ENCODE measurements at places on chromosomes 5 and 9.

DNA sequence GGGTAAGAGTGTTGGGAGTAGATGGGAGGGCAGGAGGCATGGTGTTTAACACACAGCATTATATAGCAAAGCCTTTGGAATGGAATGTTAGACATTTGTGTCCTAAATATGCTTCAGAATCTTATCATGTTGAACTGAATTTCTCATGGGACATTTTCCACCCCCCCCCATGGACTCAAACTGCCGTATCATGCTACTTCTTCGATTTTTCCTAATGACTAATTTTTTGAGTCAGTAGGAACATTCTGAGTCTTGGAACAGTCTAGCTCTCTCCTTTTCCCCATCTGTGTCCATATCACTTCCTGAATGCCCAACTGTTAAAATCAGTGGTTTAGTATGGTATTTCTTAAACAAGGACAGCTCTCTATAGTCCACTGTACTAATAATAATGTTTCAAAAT lies 380.6 kb downstream of the TLE4 start:
- DNase-seq = peak; percentile 62

DNA sequence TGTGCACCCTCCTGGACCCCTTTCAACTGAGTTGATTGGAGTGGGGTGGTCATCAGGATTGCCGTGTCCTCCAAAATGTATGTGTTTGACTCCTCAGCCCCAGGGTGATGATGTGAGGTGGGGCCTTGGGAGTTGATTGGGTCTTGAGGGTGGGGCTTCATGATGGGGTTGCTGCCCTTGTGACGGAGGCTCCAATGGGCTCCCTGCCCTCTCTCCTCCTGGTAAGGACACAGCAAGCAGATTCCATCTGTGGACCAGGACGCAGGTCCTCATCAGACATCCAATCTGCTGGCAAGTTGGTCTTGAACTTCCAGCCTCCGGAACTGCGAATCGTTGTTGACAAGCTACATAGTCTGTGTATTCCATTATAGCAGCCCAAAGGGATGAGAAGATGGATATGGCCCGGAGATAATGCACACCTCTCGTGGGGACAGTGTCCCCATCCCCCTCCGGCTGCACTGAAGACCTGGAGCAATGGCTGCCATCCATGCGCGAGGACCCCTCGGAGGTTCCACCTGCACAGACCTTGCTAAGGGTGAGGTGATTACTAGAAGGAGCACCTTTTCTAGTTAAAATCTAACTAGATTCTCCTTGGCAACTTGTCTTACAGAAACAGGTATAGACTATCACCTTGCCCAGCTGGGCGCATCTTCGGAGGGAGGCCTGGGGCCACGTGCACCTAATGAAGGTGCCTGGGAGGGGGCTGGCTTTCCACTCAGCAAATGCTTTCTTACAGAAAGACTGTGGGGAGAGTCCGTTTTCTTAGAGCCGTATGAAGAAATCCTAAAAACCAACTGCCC lies 75.7 kb upstream of the IRX4 start:
- DNase-seq = no peak

DNA sequence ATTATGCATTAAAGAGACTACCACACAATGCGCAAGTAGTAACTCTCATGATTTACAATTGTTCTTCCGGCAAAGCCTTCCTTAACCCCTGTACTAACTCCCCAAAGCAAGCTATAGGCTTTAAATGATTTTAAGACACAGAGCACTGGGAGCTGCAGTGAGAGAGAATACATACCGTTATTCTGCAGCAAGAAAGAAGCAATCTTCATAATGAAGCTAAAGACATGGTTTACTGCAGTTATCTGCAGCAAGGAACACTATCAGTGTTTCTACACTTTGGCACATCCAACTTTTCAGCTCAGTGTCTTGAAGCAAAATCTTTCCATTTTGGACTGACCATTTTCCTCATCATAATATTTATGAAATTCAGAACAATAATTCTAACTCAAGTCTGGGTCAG lies 61.0 kb downstream of the ZFR start:
- no peak for DNase-seq

DNA sequence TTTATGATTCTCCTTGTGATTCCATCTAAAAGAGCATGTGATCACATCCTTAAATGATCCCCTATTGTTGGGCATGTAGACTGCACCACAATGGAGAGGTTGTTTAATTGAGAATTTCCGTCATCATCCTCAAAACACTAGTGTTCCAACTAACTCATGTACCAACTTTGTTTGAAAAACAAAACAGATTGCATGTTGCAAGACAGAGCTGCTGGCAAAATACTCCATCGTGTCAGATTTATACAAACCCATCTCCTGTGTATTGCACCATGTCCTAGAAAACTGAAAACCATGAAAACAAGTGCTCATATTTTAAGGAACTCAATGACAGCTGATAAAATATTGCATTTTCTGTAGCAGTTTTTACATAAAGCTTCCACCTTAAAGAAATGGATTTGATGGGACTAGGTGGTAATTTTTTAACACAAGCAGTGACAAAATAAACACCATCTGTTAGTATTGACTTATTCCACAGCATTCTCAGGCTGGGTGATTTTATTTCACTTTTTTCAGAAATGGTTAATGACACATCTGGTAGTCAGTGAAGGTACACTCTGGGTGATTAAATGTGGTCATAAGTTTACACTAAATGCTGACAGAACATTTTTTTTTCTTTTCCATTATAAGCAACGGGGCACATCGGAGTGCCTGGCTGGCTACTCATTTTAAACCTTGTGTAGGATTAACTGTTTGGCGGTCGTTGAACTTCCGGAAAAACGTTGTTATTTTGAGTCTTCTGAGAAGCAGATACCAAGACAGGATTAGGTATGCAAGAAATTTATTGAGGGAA lies 602.9 kb upstream of the WWC1 start:
- peak; percentile 13 for DNase-seq

DNA sequence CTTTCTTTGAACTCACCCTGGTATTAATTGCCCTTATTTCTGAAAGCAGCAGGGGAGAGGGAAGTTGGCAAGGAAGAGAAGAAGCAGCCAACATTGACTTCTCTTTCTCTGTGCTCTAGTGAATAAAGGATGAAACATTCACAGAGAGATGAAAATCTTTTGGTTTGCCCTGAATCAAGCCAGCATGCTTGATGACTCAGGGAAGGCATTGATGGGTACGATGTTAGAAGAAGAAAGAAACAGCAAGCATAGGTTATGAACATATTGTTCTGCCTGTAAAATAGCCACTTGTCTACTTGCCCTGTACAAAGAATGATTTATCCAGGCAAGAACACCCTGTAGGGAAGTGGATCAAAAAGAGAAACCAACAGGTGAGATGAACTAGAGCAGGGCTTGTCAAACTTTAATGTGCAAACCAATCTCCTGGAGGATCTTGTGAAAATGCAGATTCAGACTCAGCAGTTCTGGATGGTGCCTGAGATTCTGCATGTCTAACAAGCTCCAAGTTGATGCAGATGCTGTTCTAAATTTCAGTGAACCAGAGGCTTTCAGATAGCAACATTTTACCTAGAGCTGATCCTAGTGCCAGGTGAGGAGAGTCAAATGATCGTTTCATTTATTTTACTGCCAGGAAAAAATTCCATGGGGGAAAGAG lies 586.6 kb upstream of the TLE4 start:
- DNase-seq = no peak

GRCh38 chr5:124034963-124035362 lies 523.0 kb downstream of the CSNK1G3 start:
- no peak for DNase-seq

DNA sequence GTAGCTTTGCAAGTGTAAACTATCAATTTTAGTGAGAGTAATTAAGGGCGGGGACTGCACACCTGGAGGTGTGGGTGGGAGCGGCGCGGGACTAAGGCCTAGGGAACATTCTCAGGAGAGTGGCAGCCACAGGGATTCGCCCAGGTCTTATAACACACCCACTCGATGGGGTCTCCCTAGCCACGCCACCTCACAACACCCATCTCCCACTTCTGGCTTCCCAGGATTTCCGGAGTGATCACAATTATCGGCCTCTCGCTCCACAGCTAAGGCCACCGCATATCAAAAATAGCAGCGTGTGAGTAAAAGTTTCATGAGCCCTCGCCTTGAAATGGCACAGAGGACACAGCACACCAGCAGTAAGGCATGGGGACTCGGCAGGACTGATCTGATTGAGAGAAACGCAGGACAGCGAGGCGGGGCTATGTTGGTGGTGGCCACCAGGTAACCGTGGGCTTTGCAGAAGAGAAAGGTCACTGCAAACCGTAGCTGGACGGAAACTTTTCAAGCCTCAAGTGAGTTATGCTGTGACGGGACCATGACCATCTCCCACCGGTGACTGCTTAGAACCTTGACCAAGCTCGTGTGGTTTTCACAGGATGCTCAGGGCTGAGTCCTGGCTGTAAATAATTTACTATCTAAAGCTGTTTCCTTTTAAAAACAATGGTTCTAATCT lies 1.1 kb upstream of the LPAR1 start:
- no peak for DNase-seq

- DNase-seq = no peak
Observed at GRCh38 chr5:151215546-151215880, 8.4 kb downstream of the CCDC69 start.

GRCh38 chr5:94057217-94057616 lies 315.8 kb upstream of the POU5F2 start:
- DNase-seq = no peak

DNA sequence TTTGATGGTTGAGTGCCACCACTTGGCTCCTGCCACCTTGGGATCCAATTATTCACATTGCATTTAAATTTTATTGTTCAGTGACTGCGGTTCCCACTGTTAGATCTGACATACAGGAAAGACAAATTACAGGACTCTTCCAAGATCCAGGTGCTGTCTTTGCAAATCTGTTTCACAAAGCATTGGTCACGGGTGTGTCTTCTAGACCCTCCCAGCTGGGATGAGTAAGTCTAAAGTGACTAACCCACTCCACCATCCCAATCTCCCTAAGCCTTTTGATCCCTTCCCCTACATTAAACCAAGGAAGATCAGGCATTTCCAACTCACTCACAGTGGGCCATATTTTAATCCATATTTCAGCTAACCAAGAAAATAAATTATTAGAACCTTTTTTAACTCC lies 1016.3 kb upstream of the CTNND2 start:
- DNase-seq = no peak

- DNase-seq = no peak
Observed at GRCh38 chr5:72426019-72426418, 81.2 kb downstream of the ZNF366 start.

DNA sequence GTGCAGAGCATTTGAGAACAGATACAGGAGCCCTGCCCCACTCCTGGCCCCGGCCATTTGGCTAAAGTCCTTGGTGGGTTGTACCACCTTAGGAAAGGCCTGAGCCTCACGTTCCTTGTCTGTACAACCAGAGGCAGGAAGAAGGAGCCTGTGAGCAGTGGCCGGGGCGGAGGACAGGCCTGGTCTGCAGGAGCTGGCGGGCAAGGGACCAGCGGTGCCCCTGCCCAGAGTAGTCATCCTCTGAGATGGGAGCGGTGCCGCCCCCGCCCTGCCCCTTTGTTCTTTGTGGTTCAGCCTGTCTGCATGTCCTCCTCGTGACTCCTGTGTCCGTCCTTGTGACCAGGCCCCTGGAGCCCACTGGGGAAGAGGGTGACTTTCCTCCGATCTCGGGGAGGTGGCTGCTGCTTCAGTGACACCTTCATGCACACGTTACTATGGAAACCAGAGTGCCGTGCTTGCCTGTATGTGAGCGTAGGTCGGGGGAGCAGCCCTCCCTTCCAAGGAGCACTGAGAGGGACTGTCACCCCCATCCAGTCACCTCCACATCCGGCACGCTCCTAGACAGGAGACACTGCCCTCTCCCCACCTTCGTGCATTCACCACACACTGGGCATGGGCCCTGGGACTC lies 42.9 kb downstream of the UNC5A start:
- DNase-seq = no peak

DNA sequence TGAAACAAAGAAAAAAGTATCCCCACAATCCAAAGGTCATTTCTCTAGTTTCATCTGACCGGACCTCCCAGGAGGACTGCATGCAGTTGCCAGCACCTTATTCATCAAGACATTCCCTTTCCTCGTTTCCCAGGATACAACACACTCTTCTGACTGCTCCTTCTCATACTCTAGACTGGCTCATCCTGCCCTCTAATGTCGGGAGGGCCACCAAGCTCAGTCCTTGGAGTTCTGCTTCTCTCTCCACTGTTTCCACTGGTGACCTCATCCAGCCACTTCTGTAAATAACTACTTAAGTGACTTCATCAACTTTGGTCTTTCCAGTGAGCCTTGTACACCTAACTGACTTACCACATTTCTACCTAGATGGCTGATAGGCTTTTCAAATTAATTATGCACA lies 179.1 kb downstream of the EPB41L4A start:
- DNase-seq = peak; percentile 1

DNA sequence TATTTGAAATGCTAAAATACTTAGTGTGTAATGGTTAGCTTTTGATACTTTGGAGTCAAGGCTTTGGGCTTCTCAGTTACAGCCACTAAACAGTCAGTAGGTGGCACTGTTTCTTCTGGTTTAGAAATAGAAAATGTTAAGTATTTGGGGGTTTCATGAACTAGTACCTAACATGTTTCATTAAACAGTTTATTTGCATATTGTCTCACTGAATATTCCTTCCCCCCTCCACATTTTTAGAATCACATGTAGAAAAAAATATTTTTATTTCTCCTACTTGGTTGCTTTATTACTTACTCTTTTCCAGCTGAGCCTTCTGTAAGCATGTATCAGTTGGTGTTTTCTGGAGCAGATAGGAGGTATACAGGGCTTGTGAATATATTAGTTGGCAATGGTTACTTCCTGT lies 48.0 kb downstream of the IPO11 start:
- peak; percentile 76 for DNase-seq

DNA sequence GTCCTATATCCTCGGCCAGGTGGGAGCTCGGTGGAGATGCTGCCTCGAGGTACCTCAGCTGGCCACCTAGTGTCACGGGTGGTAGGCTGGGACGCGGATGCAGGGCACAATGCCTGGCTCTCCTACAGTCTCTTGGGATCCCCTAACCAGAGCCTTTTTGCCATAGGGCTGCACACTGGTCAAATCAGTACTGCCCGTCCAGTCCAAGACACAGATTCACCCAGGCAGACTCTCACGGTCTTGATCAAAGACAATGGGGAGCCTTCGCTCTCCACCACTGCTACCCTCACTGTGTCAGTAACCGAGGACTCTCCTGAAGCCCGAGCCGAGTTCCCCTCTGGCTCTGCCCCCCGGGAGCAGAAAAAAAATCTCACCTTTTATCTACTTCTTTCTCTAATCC lies 2.0 kb downstream of the PCDHGC3 start:
- DNase-seq = peak; percentile 27

DNA sequence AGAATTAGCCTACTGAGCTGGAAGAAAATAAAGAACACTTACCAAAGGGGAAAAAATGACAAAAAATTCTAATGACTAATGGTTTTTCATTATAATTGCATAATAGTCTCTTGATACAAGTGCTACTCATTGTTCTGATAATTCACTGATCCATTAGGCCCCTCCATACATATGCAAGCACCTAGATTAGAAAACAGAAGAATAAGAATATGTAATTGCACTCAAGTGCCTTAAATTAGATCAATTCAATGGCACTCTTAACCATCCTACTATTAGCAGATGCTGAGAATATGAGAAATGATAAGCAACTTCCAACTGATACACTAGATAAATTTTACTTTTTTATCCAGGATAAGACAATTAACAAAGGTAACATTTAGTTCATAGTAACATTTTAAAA lies 440.9 kb upstream of the C9orf72 start:
- no peak for DNase-seq
